Mucosa of descending colon (tissue), 3 donors: ENCODE measurements at places on chromosomes 1 and 21. TPM values are rescaled to one million over a fixed set of nuclear protein-coding genes. Genes with fewer than 3 reads are reported as not detected.

OR2L2 gene
- total RNA-seq = 0.19 TPM

- peak; percentile 91 for DNase-seq
Measured at GRCh38 chr1:48093696-48094528, 96.7 kb upstream of the TRABD2B start.

GRCh38 chr21:38493549-38494250 lies 4.6 kb downstream of the ERG start:
- DNase-seq = no peak

DNA sequence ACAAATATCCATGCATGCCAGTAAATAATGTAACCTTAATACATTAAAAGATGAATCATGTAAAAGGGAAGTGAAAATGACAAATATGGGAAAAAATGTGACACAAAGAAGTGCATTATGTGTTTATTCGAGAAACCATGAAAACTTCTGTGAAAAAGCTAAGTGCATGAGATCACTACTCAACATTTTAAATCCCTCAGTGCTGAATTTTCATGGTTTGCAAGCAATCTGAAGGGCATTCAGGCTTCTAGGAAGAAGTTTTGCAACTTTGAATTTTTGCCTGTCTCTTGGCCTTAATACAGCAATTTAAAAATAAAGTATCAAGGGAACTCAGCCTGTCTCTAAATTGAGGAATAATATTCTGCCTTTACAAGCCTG lies 78.2 kb downstream of the MAP3K7CL start:
- no peak for DNase-seq

DNA sequence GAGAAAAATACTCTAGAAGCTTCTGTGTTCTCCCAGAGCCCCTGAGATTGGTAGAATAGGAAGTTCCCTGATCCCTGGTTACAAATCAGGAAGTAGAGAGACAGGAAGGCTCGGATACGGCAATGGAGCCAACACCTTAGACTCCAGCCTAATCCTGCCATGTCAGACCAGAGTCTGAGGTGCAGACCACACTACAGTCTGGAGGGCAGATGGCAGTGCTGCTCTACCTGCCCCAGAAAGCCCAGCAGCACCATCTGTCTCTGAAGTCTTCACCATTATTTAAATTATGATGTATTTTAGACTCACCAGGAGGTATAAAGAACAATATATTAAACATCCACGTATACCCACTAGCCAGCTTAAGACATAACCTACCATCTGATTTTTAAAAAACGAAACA lies 93.0 kb downstream of the MTR start:
- no peak for DNase-seq

PALMD gene
- total RNA-seq = 4.4 TPM

CD53 gene
- 28.2 TPM for total RNA-seq

- no peak for DNase-seq
Measured at GRCh38 chr1:48031676-48032075, 34.5 kb upstream of the TRABD2B start.

- no peak for DNase-seq
Measured at GRCh38 chr1:41862384-41863221, 56.1 kb downstream of the HIVEP3 start.

GRCh38 chr1:29482991-29483390 lies 246.7 kb downstream of the PTPRU start:
- no peak for DNase-seq

- no peak for DNase-seq
Measured at GRCh38 chr1:209871430-209871829, 43.7 kb downstream of the UTP25 start.
